ENCODE measurements at places on chromosomes 11 and 22.

DNA sequence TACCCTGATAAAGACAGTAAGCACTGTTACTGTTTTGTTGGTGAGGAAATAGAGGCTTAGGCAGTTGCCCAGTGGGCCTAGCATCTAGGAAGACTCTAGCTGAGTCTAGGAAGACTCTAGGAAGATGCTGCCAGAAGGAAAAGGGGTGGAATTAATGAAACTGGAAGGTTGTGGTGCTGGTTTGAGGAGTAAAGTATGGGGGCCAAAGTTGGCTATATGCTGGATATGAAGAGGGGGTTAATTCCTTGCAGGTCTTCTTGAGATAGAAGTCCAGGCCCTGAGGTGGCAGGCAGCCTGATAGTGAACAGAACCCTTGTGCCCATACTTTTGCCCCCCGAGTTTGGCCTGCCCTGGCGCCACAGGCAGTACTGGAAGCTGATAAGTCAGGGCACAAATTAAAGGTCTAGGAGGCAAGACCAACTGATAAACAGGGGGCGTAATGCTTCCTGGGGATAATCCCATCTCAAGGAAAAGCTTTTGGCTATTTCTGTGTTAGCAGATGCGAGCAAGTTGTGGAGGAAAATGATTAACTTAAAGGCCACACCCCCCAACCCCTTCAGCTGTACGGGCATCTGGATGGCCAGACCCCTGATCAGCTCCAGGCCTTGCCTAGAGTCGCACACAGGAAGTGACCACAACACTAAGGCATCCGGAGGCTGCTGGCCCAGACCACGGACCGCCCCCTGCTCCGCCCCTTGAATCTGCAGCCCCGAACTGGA, 3.1 kb downstream of the ILK start:
- peak; percentile 63 for DNase-seq

GRCh38 chr11:35419184-35419829, at the start of gene SLC1A2:
TSS of gene SLC1A2 (minus strand) at chr11:35419558. CDS start at chr11:35418966, 592 bp downstream.
- no peak for DNase-seq

DNA sequence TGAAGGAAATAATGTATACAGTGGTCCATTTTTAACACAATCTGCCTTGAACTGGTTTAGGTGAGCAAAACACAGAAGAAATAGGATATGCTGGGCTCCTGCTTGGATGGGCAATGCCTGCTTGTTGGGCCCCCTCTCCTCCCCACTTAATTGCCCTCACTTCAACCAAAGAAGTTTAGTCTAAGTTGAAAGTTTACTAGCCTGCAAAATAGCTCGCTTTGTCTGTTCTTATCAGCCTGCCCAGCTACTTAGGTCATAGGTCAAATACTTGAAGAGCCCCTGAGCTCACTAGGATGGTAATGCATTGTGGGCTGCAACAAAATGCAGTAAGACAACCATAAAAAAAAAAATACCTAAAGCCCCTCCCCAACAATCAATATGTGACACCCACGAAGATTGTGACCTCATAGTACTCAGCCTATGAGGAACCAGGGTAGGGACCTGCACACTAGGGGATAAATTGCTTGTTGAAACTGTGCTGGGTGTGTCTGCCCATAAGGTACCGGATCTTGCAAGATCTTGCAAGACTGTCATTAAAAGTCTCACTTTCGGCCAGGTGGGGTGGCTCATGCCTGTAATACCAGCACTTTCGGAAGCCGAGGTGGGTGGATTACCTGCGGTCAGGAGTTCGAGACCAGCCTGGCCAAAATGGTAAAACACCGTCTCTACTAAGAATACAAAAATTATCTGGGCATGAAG, 10.9 kb downstream of the DRICH1 start:
- DNase-seq, result no peak

GRCh38 chr11:79201677-79202347, 239.0 kb downstream of the TENM4 start:
- DNase-seq, result no peak

GRCh38 chr11:130418210-130418609, 10.2 kb downstream of the ADAMTS8 start:
- DNase-seq, result no peak

- DNase-seq, result no peak
These were observed 34.4 kb upstream of the CD82 start for GRCh38 chr11:44531116-44531504.

DNA sequence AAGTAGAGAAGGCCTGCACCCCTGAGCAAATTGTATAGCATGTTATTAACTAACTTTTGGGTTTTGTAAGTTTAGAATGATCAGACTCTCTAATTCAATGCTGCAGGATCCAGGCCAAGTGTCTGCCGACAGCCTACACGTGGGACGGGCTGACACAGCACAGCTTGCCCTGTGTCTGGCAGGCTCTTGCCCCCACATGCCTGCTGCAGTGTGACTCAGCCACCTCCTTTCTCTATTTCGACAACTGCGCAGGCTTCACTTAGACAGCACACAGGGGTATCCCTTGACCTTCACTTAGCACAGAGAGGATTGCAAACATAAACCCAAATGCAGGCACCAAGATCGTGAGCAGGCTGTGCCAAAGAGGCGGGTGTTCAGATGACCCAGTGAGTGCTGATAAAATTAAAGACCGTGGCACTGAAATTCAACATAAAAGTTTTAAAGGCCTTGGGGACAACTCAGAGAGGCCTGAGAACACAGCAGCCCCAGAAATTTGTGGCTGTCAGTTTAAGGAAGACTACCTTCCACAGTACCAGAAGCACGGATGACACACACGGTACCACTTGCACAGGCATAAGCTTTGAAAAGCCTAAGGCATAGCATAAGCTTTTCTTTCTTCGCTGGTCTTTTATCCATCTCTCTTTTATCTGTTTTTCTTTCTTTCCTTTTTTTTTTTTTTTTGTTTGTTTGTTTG, 37.8 kb downstream of the SCN3B start:
- no peak for DNase-seq

GRCh38 chr11:17471501-17471900, 5.1 kb downstream of the ABCC8 start:
- DNase-seq, result no peak

DNA sequence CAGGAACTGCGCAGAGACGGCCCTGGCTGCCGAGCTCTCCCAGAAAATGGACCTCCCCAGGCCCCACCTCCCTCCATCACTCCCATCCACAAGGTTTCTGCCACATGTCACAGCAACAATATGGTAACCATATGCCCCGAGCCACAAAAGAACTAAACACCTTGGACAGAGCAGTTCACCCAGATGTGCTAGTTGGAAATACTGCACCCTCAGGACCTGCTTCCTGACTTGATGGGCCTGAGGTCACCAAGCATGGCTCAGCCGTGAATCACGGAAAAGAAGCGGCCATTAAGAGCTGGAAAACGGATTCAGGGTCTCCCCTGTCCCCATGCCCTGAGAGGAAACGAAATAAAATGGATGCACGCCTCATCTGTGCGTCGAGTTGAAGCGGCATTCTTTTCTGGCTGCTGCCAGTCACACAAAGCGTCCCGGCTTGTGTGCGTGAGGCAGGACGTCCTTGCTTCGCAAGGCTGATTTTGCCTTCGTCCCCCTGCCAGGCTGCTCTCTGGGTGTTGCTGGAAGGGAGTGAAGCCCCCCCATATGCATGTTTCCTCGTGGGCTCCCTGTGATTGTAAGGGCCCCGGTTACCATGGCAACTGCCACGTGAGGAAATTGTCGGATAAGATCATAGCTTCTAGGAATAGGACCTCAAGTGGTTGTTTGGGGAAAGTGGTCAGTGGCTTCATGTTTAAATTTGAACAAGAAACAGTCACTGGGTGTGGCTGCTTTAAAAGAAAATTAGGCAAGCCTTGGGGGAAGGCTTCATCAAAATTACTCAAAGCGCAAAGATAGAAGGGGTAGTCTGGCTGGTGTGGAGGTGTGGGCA, 51.7 kb downstream of the FLI1 start:
- DNase-seq, result no peak

DNA sequence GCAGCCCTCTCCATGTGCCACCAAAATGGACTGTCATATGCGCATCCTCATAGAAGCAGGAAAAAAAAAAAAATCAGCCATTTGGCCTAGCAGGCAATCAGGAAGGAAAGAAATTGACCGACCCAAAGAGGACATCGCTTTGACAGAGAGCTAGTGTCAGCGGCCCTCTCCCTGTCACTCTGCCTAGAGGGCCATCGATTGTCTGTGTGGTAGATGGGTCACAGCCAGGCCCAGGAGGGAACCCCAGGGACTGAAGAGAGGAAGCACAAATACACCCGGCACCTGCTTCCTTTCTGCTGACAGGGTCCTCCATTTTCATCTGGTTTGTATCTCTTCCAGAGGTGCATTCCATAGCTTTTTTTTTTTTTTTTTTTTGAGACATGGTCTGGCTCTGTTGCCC, 21.8 kb downstream of the VPS37C start:
- no peak for DNase-seq

GRCh38 chr11:77187776-77188632, 60.0 kb downstream of the MYO7A start:
- DNase-seq, result peak; percentile 74

- DNase-seq, result no peak
These were observed 676.7 kb upstream of the ARHGAP42 start for GRCh38 chr11:100010393-100010792.

- no peak for DNase-seq
These were observed 18.8 kb upstream of the TSPAN18 start for GRCh38 chr11:44708009-44708408.

GRCh38 chr11:9672288-9672916, 8.5 kb downstream of the SWAP70 start:
- no peak for DNase-seq

DNA sequence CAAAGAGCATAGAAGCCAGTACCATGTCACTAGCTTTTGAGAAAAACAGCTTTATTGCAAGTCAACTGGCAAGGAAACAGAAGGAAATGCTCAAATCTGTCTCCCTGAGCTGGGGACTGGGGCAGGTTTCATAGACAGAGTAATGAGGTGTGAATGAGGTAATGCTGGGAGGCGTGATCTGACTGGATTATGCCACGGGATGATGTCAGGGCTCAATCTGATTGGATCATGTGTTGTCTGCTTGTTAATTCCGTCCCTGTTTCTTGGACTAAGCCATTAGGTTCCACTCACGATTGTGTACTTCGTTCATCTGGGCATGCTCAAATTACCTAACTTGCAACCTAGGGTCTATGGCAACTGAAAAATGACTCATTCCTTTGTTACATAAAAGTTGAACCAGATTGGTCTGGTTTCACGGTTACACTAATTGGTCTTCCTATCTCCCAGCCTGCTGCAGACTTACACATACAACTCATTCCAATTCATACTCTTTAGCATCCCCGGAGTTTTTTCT, 20.2 kb upstream of the OR10A5 start:
- DNase-seq, result no peak

- no peak for DNase-seq
These were observed 17.1 kb upstream of the TMPRSS13 start for GRCh38 chr11:117946156-117946841.

DNA sequence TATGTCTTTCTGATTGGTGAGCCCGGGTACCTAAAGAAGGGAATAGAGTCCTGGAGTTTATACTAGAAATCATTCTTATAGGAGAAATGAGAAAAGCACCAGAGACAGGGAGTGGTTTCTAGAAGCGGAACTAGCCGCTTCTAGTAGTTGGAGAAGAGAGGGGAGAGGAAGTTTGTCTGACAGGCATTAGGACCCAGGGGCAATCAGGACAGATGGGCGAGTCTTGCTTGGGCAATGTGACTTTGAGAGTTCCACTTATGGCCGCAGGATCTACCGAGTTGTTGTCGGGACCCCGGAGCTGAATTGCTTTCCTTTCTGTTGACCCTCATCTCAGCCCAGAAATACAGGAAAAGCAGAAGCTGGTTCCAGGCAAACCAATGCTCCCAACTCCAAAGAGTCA, 596.8 kb upstream of the CNTN5 start:
- DNase-seq, result no peak

GRCh38 chr22:31639436-31640039, 22.5 kb downstream of the PISD start:
- DNase-seq, result no peak

- no peak for DNase-seq
These were observed 37.1 kb downstream of the NUCB2 start for GRCh38 chr11:17313349-17314231.

DNA sequence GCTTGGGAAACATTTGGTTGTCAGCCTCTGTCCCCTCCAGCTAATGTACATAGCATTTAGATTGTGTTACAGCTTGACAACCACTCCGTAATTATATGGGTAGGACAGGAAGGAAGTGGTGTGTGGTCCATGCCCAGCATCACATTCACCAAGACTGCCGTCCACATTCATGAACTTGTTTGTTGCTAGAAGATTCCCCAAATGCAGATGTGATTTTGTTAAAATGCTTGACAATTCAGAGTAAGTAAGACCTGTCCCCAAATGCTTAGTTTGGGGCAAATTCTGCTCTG, 1482.7 kb downstream of the TBC1D22A start:
- DNase-seq, result no peak

DNA sequence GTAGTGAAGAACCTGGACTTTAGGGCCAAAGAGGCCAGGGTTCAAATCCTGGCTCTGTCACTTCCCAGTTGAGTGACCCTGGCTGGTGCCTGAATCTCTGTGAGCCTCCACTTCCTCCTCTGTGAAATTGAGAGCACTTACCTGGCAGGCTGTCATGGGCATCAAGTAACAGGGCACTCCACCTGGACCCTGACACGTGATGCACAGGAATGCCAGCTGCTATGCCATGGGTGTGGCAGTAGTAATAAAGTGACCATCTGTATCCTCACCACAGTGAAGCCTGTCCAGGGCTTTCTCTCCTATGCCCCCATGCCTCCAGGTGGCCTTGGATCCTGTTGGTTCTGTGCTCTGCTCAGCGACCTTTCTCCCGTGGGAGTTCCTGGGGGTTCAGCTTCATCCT, 29.8 kb upstream of the PPP6R3 start:
- DNase-seq, result no peak

DNA sequence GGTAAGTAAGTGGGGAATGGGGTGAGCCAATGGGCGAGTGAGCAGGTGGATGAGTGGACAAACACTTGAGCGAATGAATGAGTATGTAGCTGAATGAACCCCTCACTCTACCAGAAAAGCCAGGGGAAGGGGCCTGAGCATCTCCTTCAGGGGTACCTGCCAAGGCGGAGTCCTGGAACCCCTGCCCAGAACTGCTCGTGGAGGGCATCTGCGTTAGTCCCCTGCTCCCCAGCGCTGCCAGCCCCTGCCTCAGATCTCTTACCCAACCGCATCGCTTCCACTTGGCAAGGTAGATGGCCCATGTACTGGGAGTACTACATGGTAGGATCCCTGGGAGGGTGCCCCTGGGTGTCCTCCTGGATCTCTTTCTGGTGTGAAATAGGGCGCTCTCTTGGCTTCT, 7.4 kb upstream of the ANO1 start:
- DNase-seq, result no peak

GRCh38 chr11:125124618-125124992, 13.2 kb upstream of the TMEM218 start:
- no peak for DNase-seq

DNA sequence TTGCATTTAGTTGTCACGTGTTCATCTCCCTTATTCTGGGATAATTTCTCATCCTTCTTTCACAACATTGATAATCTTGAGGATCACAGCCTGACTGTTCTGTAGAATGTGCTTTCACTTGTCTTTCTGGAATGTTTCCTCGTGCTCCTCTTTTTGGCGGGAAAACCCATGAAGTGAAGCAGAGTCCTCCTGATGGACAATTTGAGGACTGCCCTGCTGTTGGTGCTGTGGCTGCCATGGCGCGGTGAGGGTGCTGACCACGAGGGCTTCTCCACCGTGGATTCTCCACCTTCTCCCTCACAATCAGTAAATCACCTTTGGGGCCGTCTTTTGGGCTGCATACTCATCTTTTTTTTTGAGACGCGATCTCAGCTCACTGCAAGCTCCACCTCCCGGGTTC, 946.9 kb downstream of the BRD1 start:
- no peak for DNase-seq

GRCh38 chr11:104151404-104152204, 12.3 kb downstream of the PDGFD start:
- DNase-seq, result no peak

- no peak for DNase-seq
These were observed 59.0 kb downstream of the MYH9 start for GRCh38 chr22:36328635-36329253.

- DNase-seq, result no peak
These were observed 13.4 kb downstream of the APLNR start for GRCh38 chr11:57223601-57224000.

Data from GDM1 (cell line).